ENCODE measurements at places on chromosomes 4 and X.
A peak's percentile ranks its signal among the peaks of the same experiment; 100 is the strongest.

- DNase-seq: no peak
These were observed 1569.9 kb downstream of the PCDH7 start for GRCh38 chr4:32290102-32290501.

GRCh38 chr4:91366554-91366953 lies 937.2 kb upstream of the GRID2 start:
- DNase-seq: no peak

DNA sequence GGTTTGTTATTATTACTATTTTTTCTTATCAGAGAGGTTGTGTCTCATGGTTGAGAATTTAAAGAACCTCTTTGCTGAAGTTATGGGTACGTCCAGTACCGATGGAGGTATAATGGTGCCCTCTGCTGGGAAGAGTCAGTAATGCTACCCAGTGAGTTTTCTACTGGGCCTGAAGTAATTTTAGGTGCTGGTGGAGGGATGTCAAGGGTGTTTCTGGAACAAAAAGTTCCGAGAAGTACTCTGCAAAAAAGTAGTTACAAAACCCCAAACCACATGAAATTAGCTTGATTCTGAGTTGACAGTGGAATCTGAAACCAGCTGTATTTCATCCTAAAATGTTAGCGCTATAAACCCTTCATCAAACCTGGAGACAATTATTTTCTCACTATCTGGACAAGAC lies 102.5 kb upstream of the MID1 start:
- peak; percentile 78 for DNase-seq

DNA sequence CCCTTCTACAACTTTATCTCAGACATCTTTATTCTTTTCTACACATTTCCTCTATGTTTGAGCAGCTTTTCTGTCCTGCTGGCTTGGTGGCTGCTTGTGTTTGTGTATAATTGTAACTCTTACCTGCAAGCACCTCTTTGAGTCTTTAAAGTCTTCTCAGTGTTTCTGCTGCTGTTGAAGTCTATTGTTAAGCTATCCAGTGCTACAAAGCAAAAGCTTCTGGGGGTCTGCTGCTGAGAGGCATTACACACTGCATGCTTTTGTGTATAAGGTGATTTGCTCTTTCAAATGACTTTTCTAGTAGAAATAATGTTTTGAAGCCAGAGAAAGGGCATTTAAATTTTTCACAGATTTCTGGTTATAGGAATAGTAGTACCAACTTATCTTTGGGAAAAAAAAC lies 241.8 kb downstream of the DTHD1 start:
- DNase-seq: no peak

DNA sequence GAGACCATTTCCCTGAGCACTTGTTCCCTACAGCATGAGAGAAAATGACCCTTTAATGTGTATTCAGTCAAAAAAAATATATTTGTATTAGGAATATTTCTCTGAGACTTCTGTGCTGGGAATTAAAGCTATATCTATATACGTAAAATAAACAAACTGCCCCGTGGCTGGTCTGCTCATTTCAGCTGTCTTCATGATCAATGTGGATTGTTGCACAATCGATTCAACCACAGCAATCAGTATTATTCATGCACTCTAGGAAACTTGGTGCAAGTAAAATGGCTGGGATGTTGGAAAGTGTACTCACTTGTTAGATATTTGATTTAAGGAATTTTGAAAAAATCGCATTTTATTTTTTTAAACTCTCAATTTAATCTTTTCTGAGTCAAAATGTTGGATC lies 307.9 kb upstream of the ZFP42 start:
- DNase-seq: no peak

GRCh38 chr4:176451443-176451842 lies 131.7 kb downstream of the SPCS3 start:
- DNase-seq: no peak

GRCh38 chr4:32858361-32858760 lies 2138.2 kb downstream of the PCDH7 start:
- no peak for DNase-seq

GRCh38 chr4:173169178-173169427 lies 492 bp downstream of the GALNT7 start:
- DNase-seq: no peak

- DNase-seq: no peak
These were observed 227.0 kb downstream of the MAGEB17 start for GRCh38 chrX:16394290-16394689.

DNA sequence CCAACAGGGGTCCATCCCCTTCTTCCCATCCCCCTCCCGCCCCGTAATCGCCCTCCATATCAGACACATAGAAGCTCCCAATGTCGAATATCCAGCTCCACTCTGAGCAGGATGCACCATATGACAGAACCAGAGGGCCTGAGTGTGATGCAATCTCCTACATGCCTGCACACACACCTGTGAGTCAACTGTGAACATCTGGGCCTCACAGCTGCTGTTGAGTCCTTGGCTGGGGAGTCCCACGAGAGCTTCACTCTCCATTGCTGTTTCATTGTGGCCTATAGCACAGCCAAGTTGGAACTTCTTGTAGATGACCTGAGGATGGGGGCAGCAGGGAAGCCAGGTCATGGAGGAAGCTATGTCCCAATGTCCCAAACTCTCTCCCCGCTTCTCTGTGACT lies 8.2 kb downstream of the SLC38A5 start:
- no peak for DNase-seq

GRCh38 chr4:112001041-112001440 lies 144.2 kb upstream of the FAM241A start:
- no peak for DNase-seq

DNA sequence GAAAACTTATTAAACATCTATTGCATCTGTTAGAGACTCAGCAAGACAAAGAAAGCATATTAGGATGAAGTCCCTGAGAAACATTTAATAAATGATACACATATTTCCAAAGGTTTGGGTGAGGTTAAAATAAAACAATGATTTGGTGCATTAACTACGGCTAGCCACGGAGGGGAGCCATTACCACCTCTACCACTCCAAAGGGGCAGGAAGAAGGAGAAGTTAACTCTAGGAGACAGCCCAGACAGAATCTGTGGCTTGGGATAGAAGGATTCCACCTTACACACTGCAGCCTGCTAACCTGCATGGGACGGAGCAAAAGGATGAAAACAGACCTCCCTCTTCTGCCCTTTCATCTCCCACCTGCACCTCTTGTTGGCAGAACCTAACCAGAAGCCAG lies 189.1 kb upstream of the C1QTNF7 start:
- DNase-seq: peak; percentile 68

GRCh38 chr4:86685401-86685800 lies 91.3 kb downstream of the PTPN13 start:
- no peak for DNase-seq

GRCh38 chr4:91958596-91958995 lies 345.2 kb upstream of the GRID2 start:
- DNase-seq: peak; percentile 66

- no peak for DNase-seq
These were observed 784 bp upstream of the ANXA5 start for GRCh38 chr4:121697564-121697963.

DNA sequence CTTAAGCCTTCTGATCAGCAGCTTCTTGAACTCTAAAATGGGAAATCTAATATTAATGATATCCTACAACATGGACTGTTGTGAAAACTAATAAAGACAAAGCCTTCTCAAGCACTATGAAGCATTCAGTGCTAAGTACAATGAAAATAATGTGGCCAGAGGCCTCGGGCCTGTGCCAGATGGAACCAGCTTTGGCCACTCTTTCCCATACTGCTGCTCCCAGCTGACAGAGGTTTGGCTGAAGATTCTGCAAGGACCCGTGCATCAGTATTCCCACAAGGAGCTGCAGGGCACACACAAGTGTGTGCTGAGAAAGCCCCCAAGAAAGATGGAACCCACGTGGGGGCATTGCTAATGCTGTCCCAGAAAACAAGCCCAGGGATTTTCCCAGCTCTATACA lies 60.5 kb upstream of the RPL34 start:
- DNase-seq: no peak

GRCh38 chr4:6918338-6918737 lies 8.7 kb downstream of the TBC1D14 start:
- no peak for DNase-seq

DNA sequence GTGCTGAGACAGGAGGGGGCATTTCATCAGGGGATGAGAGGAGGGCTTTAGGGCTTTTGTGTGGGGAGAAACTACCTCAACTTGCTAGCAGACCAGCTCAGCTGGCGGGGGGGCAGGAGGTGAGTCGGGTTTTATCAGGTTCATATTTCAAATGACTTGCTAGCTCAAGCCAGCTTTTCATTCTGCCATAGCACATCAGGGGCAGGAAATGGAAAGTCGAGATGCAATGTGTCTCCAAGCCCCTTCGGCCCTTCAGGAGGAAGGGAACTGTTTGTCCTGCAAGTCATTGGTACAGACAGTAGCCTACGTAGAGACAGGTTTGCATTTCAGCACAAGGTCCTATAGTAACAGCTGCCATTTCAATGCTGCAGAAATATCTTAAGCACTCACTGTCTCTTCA lies 194.1 kb downstream of the PTTG2 start:
- DNase-seq: no peak

DNA sequence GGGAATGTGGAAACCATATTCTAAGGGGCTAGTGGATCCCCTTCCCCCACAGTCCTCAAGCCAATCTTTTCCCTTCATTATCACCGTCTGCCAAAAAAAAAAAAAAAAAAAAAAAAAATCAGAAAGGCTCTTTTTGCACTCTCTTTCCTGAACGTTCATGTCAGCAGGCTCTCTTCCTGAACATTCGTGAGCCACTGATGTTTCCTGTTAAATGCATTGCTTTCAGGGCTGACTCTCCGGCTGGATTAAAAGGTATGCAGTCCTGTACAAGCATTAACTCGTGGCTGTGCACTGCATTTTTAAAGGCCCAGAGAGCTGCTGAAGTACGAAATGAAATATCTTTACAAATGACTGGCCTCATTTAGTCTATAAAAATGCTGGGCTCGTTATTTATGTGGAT lies 34.0 kb upstream of the TSPAN5 start:
- DNase-seq: no peak

Measured in astrocyte of the hippocampus (primary cell).